Right ventricle myocardium superior (tissue), 1 donor: ENCODE measurements at places on chromosomes 3 and 15.

GRCh38 chr3:120147072-120147871 is 53.0 kb upstream of the GSK3B start:
- DNase-seq = no peak

- DNase-seq = peak; percentile 30
Observed at GRCh38 chr15:64865998-64866520, 24.3 kb downstream of the PLEKHO2 start.

DNA sequence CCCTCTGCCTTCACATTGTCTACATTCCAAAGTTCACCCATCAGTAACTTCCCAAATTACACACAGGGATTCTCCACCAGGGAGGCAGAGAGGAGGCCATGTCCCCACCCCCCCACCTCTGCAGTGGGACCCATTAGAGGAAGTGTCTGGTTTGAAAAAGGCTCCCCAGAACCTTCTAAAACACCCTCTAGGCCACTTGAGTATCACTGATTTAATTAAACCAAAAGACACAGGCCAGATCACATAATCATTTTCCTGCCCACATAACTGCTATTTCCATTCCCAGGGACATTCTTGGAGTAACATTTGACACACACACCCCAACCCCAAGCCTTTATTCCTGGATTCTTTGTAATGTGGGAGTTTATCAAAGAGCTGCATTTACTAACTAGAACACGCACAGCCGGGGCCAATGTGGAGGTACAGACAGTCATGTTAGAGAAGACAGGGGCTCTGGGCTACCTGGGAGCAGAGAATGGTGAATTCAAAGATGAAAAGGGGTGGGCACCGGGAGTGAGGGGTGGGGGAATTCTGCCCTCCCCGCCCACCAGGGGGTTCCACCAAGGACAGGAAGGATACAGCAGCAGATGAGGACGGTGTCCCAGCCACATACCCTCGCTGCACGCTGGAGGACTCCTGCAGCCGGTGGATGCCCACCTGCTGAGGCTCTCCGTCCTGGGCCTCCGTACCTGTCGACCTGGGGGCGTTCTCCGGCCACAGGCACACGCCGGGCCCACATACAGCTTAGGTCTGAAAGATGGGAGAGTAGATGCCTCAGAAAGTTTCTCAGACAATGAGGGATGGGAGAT is 201.4 kb upstream of the CTNNB1 start:
- DNase-seq = no peak

DNA sequence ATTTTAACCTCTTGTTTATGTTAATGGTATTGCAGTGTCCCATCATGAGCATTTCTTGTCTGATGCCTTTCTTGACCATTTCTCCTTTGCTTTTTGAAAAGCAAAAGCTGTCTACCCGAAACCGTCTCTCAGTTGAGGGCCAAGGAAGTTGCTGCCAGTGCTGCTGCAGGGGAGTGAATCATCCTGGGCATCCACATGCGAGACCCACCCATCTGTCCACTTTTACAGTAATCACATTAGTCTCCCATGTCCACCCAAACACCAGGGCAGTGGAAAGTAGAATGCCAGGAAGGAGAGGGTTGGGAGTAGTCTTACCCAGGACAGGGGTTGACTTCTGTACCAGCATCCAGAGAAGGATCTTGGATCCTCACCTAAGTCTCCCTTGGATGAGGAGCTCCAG is 48.6 kb upstream of the TEX264 start:
- DNase-seq = no peak

DNA sequence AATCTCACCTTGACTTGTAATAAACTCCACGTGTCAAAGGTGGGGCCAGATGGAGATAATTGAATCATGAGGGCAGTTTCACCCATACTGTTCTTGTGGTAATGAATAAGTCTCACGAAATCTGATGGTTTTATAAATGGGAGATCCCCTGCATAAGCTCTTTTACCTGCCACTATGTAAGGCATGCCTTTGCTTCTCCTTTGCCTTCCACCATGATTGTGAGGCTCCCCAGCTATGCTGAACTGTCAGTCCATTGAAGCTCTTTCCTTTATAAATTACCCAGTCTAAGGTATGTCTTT is 45.5 kb downstream of the SUCNR1 start:
- no peak for DNase-seq

- DNase-seq = no peak
Observed at GRCh38 chr15:32843219-32843815, 125.5 kb downstream of the GREM1 start.

- no peak for DNase-seq
Observed at GRCh38 chr3:10023587-10024310, 2.5 kb upstream of the FANCD2 start.

GRCh38 chr3:161689584-161690298 is 193.1 kb downstream of the OTOL1 start:
- DNase-seq = no peak

GRCh38 chr3:186225603-186226002 is 116.7 kb upstream of the ETV5 start:
- no peak for DNase-seq

DNA sequence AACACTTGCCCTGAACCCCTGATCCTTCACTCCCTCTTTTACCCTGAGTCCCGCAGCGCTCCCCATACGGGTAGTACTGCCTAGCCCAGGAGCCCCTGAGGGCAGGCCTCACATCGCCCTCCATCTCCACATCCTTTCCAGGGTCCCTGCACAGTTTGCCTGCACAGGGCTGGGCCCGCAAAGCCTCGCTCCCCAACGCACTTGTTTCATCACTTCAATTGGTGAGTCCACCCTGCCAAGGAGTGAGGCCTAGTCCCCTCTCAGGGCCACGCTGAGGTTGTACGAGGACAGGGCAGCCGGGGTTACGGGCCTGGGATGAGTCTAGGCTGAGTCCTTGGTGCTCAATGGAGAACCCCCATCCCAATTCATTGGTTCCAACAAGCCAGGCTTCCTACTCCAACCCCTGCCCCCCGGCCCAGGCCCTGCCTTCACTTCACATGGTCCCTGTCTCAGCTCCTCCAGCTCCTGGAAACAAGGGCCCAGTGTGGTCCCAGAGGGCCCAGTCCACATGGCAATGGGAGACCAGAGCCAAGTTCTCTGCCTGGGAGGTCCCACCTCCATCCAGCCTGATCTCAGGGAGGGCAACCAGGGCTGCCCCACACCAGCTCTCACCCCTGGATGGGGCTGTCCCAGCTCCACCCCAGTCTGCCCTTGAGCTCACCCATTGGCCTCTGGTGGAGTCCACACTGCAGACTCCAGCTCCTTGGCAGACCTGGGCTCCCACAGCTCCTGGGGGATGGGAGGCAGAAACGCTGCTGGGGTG is 12.4 kb upstream of the CLK3 start:
- peak; percentile 27 for DNase-seq

GRCh38 chr3:127670229-127670559 is 2.6 kb upstream of the ABTB1 start:
- peak; percentile 14 for DNase-seq

DNA sequence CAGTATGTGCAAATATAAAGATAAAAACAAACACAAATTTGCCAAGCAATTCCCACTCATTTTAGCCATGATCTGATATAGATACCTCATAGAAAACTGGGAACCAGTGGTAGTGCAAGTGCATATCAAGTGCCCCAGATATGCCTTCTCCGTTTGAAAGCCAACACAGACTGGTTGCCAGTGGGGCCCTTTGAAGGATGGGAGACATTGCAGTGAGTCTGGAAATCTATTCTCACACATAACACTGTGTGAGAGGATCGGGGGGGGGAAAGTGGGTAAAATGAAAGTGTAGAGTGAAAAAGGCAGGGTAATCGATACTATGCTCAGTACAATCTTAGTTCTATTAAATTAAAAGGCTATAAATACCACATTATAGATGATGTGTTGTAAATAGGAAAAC is 83.0 kb downstream of the CBLB start:
- DNase-seq = peak; percentile 38

- DNase-seq = no peak
Observed at GRCh38 chr3:17801131-17801530, 58.7 kb upstream of the TBC1D5 start.

- peak; percentile 74 for DNase-seq
Observed at GRCh38 chr3:25427942-25428788, at the start of gene RARB. TSS of gene RARB (plus strand) at chr3:25428263. CDS start at chr3:25428732, 469 bp downstream.

DNA sequence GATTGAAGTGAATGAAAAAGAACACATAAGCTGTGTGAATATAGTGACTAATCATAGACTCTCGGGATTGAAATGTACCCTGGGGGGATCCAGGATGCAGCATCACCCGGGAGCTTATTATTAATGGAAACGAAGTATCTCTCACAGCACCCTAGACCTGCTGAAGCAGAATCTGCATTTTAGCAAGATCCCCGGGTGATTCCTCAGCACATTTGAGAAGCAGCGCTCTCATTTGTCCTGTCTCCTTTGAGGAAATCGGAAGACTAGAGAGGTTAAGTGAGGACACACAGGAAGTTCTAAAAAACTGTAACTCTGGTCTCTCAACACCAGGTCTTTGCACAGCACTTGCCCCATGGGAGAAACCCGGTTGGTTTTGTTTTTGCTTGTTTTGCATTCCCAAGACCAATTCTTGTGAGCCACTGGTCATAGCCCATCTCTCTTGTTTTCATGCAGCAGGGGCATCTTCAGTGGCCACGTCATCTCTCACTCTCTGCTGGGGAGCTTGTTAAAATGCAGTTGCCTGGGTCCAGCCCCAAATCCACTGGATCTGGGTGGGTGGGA is 30.2 kb downstream of the ZNF710 start:
- DNase-seq = peak; percentile 27

GRCh38 chr15:66188464-66188863 is 65.1 kb downstream of the MEGF11 start:
- no peak for DNase-seq

GRCh38 chr3:65995030-65995429 is 43.7 kb downstream of the MAGI1 start:
- DNase-seq = no peak

DNA sequence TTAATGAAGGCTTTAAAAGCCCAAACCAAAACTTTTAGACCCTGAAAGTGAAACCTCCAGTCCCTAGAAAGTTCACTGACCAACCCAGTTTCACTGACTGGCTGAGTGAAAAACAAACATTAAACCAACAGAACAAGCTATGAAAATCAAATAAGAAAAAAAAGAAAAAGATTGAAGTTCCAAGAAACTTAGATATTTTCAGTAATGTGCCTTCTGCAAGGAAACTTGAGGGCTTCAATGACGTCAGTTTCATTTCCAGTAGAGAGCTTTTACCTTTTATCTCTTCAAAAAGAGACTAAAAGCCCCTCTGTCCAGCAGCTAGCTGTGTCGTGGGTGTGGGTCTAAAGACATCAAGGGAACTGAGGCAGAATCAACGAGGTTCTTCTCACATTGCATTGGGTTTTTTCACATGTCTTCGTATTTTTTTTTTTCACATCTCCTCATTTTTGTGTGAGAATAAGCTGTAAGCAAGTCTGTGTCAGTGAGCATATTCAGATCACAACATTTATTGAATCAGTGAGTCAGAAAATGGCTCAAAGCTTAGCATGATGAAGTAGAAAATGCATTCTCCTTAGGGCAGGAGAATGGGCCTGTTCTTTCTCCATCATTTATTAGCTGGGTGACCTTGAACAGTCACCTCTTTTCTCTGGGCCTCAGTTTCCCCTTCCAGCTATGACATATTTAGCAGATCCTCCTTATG is 54.8 kb upstream of the BCL6 start:
- no peak for DNase-seq

GRCh38 chr15:50262533-50262932 is 3.0 kb downstream of the HDC start:
- DNase-seq = no peak

- no peak for DNase-seq
Observed at GRCh38 chr15:70503073-70503745, 260.1 kb downstream of the UACA start.

- DNase-seq = no peak
Observed at GRCh38 chr3:161100994-161101393, 4.2 kb downstream of the B3GALNT1 start.

- DNase-seq = peak; percentile 67
Observed at GRCh38 chr3:39141171-39141995, 12.0 kb downstream of the CSRNP1 start.

- DNase-seq = peak; percentile 68
Observed at GRCh38 chr3:188152660-188153436, 1.1 kb upstream of the LPP start.

GRCh38 chr3:67349551-67350174 is 304.7 kb downstream of the SUCLG2 start:
- no peak for DNase-seq

DNA sequence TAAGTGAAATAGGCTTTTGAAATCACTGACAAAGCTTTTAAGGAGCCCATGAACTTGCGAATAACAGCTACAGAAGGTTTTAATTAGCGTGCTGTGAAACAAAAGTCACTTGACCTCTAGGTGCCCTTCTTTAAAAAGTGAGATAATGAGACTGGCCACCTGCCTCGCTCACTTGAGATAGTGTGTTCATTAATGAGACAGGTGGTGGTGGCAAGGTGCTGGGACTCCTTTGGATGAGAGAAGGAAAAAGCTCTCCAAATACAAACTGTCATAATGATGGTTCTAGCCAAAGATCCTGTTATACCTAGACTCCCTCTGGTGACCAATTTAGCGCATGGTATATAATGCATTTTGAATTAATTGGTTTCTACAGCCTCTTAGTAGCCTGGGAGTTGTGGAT is 22.7 kb upstream of the IREB2 start:
- DNase-seq = no peak

DNA sequence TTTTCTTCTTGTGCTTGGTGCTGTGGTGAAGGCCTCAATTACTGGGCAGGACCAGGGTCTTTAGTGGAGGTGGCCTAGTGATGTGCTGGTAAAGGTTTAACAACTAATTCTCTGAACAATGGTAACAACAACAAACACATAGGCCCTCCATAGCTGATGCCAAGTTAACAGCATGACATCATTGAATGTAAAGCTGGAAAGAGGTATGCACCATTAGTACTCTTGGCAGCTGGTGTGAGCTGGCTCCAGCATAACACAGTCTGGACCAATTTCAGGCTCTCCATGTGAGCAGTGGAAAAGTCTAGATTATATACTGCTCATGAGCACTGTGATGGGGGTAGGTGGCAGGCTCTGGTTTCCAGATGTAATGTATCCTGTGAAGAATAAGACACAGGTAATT is 61.8 kb downstream of the SLC7A14 start:
- no peak for DNase-seq
